Activated CD8-positive, alpha-beta memory T cell treated with anti-CD3 and anti-CD28 coated beads for 1 hour (primary cell): ENCODE measurements at places on chromosomes 5 and 9.

GRCh38 chr9:101158361-101158760, 129.8 kb downstream of the PLPPR1 start:
- DNase-seq = no peak

- no peak for DNase-seq
Observed at GRCh38 chr5:109805883-109806282, 116.2 kb downstream of the MAN2A1 start.

DNA sequence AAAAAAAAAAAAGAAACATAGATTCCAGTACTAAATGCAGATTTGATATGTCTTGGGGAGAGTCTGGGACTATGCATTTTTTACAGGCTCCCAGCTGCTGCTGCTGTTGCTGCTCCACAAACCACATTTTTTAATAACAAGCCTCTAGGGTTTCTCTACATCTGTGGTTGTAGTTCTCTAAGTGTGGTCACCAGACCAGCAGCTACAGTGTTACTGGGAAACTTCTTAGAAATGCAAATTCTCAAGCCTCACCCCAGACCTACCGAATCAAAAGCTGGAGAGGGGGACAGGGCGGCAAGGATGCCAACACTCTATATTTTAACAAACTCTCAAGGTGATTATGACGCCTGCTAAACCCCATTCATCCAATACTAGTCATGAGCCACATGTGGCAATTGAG, 293.4 kb upstream of the PTGER4 start:
- no peak for DNase-seq

DNA sequence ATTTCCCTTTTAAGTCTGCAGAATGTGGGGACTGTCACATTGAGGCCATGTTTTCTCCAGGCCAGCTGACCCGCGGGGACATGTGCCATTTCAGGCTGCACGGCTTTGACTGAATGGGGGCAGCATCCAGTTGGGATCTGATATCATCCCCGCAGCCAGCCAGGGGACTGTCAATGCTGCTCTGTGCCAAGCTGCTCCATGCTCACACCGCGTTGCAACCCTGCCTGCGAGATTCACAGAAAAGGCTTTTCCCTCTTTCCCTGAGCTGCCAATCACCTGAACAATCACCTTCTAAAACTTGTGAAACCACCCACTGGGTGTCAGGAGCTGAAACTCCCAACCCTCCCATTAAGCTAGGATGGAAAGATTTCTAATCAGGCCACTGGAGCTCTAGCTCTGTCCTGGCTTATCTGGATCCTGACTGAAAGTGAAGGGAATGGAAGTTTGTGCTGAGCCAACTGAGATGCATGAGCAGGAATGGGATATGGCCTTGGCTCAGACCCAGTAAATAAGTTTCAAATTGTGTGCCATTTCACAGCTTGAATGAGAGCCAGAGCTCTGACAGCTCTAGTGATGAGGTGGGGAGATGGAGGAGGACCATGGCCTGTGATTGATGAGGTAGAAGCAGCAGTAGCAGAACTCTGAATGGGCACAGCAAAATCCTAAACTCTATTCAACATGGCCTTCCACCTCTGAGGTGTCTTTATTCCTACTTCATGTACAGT, 34.5 kb upstream of the ZNF366 start:
- DNase-seq = no peak

- DNase-seq = no peak
Observed at GRCh38 chr5:169291877-169292276, 9.1 kb downstream of the SLIT3 start.

GRCh38 chr5:91020065-91020800, 362.9 kb downstream of the ARRDC3 start:
- DNase-seq = no peak

DNA sequence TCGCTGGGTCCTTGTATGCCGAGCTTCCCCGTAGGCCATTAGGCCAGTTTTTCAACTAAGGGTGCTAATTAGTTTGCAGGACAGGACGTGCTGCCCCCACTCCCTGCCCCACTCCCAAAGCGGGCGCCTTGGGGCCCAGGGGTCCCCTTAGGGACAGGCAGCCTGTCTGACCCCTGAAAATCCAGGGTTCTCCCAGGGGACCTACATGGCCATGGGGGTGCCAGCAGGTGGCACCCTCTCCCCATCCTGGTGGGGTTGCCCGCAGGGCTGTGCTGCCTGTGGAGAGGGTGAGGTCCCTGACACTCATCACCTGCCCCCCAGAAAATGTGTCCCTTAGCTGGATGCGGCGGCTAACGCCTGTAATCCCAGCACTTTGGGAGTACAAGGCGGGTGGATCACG, 8.5 kb upstream of the CCDC187 start:
- no peak for DNase-seq

- no peak for DNase-seq
Observed at GRCh38 chr5:96745844-96746531, 61.8 kb downstream of the ERAP1 start.

- no peak for DNase-seq
Observed at GRCh38 chr5:88509403-88509802, 240.8 kb upstream of the TMEM161B start.

GRCh38 chr5:88045931-88046461, 222.6 kb downstream of the TMEM161B start:
- DNase-seq = no peak

DNA sequence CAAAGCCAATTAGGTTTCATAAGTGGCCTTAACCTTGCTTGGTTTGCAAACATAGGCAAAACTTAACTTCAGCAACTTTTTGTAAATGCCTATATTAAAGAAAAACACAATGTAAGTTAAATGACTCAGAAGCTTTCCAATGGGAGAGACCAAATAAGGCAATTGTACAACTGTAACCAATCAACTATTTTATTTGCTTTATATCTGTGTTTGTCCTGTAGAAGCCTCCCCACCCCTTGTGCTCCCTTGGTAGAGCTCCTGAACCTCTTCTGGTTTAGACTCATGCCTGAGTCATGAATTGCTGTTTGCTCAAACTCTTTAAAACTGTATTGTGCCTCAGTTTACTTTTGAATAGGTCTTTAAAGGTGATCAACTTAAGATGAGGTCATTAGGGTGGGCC, 3.0 kb upstream of the C1QTNF3 start:
- DNase-seq = no peak

DNA sequence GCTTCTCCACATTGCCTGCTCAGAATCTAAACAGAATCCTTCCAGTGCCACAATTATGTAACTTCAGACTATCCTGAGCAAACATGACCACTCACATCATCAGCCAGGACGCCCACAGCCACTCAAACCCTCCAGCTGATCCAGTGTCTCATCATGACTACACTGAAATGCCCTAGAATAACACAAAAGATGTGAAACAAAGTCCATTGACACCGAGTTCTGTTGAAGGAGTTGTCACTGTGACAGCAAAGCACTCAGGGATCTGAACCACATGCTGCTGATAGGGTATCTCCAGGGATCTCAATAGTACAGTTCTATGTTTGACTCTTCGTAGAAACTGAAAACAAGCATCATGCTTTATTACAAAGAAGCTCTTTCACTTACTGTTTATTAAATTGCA, 150.2 kb downstream of the GABBR2 start:
- DNase-seq = no peak

DNA sequence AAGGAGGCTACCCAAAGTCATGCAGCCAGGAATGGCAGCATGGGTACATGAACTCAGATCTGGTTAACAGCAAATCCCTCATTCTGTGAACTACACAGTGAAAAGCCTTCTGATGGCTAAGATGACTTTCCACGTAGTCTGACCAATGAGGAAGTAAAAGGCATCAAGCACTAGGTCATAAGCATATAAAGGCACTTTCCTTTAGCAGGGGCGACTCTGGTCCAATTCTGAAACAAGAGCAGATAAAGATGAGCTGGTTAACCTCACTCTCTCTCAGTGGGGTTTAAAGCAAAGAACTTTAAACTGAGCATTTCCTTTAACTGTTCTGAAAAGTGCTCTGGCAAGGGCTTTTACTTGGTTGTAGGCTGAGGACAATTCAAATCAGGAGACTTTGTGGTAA, 21.1 kb downstream of the PSMB7 start:
- DNase-seq = no peak

GRCh38 chr5:173435447-173435846, 107.2 kb upstream of the STC2 start:
- DNase-seq = no peak

GRCh38 chr5:107296572-107296971, 374.2 kb downstream of the EFNA5 start:
- no peak for DNase-seq

DNA sequence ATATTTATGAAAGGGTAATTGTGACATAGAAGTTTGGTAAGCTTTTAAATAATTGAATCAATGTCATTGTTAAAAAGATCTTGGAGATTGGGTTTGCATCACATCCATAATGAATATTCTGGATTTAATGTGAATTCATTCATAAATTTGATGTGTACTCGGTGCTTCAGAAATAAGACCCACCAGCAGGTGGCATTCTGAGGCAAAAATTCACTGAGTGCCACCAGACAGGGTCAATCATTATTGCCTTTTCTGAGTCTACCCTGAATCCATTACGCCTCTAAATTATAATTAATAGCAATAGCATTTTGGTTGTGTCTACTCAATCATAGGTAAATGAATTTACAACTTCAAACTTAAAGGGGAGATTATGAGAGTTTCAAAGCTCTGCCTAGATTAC, 1.0 kb downstream of the TRPC7 start:
- no peak for DNase-seq

GRCh38 chr5:156741516-156741915, 108.6 kb upstream of the PPP1R2B start:
- no peak for DNase-seq

- DNase-seq = no peak
Observed at GRCh38 chr9:74865177-74865576, 22.5 kb downstream of the TRPM6 start.

- DNase-seq = no peak
Observed at GRCh38 chr5:665541-665955, 27.6 kb downstream of the TPPP start.

- DNase-seq = no peak
Observed at GRCh38 chr9:37210737-37211523, 90.6 kb downstream of the ZCCHC7 start.

DNA sequence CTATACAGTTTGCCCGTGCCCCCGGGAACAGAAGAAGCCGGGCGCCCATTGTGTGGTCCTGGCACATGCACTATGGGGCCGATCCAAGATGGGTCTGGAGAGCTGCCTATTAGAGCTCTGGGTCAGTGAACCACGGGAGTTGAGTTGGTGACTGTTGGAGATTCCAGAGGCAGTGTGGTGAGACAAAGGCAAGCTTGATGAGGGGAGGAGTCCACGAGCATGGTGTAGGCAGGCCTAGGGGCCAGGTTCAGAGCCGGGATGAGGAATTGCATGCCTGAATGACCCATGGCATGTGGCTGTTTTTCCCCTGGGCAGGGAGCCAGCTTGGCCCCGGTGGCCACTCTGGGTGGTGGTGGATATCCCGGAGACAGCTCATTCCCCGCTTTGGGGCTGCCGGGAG, 84.4 kb upstream of the STC2 start:
- no peak for DNase-seq

- DNase-seq = no peak
Observed at GRCh38 chr9:135760465-135760864, 58.5 kb downstream of the KCNT1 start.

- DNase-seq = no peak
Observed at GRCh38 chr9:31700252-31701045, 684.0 kb upstream of the ACO1 start.

DNA sequence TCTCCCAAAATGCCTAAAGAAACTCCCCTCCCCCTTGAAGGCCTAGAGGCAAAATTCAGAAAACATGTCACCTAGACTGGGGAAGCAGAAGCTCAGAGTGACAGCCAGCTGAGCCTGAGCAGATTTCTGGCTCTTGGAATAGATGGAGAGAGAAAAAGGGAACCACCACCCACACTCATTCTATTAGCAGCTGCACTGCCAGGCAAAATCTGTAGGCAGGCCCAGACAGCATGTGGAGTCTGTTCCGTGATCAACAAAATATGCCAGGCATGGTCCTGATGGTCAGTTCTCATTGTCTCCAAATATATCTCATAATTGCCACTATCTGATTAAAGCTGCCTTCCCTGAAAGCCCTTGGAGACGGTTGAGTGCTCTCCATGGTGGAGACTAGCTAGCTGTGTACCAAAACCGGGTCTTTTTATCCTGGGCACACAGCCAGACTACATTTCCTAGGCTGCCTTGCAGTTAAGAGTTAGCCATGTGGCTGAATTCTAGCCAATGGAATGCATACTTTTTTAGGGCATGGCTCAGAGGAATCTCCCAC, 131.7 kb upstream of the GPR151 start:
- no peak for DNase-seq

DNA sequence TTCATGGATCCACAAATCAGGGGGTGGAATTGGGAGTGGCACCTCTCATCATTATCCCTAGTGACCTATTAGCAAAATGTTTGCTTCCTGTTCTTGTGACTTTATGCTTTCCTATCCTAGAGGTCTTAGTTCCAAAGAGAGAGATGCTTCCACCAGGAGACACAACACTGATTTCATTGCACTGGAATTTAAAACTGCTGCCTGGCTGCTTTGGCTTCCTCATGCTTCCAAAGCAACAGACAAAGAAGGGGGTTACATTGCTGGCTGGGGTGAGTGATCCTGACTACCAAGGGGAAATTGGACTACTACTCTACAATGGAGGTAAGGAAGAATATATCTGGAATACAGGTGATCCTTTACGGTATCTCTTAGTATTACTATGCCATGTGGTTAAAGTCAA, 69.2 kb upstream of the SH3GL2 start:
- DNase-seq = no peak

DNA sequence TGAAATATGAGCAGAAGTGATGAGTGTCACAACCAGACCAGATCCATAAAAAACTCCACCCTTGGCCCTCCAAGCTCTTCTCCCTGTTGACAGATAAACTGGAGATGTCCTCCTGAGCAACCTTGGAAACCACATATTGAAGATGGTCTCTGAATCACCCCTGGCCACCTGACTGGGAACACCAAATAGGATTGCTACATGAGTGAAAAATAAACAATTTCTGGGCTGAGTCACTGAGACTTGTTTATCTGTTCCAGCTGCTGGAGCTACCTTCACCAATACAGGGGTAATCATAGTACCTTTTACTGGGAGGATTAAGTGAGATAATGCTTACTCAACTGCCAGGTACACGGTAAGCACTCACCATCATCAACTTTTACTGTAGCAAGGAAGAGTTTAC, 53.3 kb downstream of the PCA3 start:
- no peak for DNase-seq

DNA sequence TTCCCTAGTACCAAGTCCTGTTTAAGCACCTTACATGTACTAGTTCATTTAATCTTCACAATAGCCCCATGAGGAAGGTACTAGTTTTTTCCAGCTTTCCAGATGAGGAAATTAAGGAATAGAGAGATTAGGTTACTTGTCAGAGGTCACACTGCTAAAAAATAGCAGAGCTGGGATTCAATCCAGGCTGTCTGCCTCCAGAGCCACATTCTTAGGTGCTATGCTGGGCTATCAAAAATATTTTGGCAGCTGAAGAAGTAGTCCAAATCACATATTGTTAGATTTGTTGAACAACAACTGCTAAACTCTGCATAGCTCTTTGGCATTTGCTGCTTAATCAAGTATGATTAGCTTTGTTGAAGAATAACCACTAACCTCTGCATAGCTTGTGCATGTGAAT, 591.5 kb upstream of the KLF4 start:
- DNase-seq = no peak

GRCh38 chr9:79623799-79624721, 52.3 kb downstream of the TLE4 start:
- DNase-seq = no peak

- DNase-seq = no peak
Observed at GRCh38 chr5:151121665-151122064, 35.9 kb downstream of the ANXA6 start.
